ENCODE measurements at places on chromosomes 12 and 14.

DNA sequence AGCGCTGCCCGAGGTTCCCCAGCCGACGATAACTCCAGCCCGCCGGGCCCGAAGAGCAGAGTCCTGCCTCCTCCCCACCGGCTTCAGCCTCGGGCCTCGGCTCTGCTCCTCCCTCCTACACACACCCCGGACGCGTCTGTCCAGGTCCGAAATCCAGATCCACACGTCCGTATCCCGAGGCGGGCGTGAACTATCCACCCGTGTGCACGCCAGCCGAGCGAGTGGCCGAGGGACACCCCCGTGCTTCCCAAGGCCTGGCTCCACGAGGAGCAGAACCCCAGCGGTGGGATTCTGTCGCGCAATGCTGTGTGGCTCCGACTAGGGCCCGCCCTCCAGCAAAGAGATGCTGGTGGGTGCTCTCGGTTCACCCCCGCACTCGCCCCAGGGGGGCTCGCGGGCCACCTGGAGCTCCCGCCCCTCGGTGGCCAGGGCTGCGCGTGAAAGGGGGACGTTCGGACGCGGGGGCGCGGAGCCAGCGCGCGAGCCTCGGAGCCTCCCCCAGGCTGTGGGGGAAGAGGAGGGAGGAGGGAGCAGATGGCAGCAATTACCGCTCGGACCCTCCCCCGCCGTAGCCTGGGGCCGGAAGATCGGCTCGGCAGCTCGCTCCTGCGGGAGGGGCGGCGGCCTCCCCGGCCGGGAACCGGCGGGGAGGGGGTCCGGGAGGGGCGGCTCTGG, 18.9 kb upstream of the ANKRD33 start:
- DNase-seq = no peak

- DNase-seq = no peak
Observed at GRCh38 chr14:92463141-92463540, 50.4 kb upstream of the RIN3 start.

DNA sequence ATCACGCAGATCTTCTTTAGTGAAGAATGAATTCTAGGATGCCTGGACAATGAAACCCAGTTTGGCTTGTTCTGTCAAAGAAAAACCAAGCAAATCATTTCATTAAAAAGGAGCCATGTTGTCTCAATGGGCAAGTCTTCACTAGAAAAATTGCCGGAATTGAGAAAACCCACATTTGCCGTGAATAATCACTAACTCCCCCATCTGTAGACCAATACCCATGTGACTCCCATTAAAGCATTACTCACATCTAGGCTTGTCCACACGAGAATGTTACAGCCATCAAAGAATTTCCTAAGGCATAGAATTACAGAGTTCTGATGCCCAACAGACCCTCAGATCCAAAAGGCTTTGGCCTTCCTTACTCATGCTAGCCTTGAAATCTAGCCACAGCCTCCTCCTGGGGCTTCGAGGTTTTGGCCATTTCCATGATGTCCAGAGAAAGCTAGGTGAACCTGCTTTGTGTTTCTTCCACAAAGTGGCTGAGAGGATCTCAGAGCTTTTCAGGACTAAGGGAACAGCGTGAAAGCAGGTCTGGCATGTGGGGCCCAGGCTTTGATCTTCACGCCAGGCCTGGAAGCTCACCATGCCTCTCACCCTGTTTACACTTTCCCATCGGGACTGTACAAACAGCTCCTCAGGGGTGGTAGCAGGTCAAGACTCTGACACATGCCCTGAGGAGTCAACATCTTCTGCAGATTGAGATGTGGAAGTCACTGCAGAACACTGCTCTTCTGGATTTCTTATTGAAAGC, 12.1 kb downstream of the SLC7A8 start:
- no peak for DNase-seq

DNA sequence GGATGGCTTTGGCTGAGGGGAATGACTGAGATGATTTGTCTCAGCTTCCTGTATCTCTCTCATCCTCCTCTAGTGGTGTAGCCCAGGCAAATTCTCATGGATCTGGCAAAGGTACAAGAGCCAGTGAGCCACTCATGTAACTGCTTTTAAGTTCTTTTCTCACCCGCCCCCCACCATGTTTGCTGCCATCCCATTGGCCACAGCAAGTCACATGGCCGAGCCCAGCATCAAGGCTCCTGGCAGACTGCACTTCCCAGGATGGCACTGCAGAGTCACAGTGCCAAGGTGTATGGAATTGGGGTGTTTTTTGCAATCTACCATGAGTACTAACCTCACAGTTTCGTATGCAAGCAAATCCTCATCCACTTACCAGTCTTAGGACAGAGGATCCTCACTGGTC, 50.9 kb downstream of the CHST11 start:
- DNase-seq = no peak

DNA sequence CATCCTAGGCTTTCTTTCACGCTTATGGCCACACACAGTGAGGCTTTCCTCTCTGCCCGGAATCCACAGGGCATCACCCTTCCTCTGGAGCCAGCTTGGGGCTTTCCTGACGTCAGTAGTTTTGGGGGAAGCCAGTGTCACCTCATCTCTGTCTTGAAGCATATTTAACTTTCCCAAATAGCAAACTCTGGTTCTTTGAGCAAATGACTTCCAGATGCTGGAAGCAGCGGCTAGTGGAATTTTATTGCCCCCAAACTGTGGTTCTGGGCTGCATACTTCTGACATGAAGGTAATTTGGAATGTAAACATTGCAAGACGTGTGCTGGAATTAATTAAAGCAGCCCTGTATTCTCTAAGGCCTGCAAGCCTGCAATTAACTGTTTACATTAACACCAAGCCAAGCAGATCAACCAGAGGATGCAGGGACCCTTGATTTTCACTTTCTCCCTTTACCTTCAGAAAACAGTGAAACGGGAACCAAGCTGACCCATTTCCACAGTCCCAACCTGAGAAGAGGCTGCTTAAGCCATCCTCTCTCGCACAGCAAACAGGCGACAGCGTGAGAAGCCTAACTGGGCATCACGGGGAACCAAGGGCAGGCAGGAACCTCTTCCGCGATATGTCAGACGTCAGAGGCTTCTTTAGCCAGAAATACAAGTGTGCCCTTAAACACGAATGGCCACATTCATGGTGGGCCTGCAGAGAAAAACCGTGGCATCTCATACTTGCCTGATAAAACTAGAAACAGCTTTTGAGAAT, 258.4 kb downstream of the CACNA1C start:
- DNase-seq = no peak

GRCh38 chr12:128761379-128761790, 62.4 kb downstream of the SLC15A4 start:
- DNase-seq = no peak

GRCh38 chr12:58269476-58269875, 328.1 kb downstream of the ATP23 start:
- DNase-seq = no peak

DNA sequence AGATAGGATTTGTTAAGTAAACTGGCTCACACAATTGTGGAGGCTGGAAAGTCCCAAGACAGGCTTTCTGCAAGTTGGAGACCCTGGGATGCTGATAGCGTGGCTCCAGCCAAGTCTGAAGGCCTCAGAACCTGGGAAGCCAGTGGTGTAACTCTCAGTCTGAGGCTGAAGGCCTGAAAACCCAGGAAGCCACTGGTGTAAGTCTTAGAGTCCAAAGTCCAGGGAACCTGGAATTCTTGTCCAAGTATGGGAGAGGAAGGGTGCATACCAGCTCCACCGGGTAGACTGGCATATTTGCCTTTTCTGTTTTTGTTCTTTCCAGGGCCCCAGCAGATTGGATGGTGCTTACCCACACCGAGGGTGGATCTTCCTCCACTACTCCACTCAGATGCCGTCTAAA, 18.1 kb downstream of the GMFB start:
- DNase-seq = no peak

GRCh38 chr12:93191956-93192355, 185.8 kb upstream of the NUDT4 start:
- DNase-seq = no peak

GRCh38 chr14:53883739-53884138, 72.9 kb downstream of the BMP4 start:
- DNase-seq = no peak

- DNase-seq = no peak
Observed at GRCh38 chr12:8855891-8856290, 33.5 kb downstream of the A2ML1 start.

GRCh38 chr12:51777457-51777856, 71.1 kb downstream of the FIGNL2 start:
- DNase-seq = no peak

- no peak for DNase-seq
Observed at GRCh38 chr12:127239781-127240180, 1027.2 kb upstream of the TMEM132C start.

GRCh38 chr14:53376064-53376463, 222.9 kb upstream of the DDHD1 start:
- DNase-seq = no peak

DNA sequence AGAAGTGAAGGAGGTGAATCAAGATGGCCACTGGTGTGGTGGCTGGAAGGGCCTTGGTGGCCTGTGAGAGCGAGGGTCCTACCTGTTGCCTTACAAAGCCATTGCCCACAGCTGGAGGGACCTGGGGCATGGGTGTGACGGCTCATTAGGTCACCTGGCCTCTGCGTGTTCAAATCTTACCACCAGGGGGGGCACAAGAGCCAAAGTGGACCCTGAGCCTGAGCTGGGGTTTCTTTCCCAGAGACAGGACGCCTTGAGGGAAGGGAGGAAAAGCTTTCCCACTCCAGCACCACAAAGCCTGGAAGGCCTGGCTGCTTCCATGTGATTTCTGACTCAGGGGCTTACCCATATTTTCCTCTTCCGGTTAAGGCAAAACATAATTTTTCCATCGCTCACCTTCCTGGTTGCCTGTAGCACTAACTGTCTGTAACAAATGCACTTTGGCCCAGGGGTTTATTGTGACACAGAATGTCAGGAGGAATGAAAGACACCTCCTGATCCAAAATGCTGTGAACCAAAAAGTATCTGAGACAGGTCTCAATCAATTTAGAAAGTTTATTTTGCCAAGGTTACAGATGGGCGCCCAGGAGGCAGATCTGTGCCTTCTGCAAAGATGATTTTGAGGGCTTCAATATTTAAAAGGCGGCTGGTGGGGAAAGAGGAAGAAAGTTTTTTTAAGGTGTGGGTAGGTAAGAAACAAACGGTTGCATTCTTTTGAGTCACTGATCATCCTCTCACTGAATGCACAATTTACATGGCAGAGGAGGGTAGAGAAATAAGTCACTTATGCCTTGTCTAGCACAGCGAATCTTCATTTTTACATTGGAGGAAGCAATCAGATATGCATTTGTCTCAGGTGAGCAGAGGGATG, 4.3 kb upstream of the CD9 start:
- no peak for DNase-seq

- no peak for DNase-seq
Observed at GRCh38 chr14:100610511-100611217, 23.4 kb upstream of the BEGAIN start.

- DNase-seq = peak; percentile 10
Observed at GRCh38 chr12:23771240-23771949, 178.1 kb downstream of the SOX5 start.

- DNase-seq = no peak
Observed at GRCh38 chr14:75053396-75054291, 2.4 kb upstream of the MLH3 start.

DNA sequence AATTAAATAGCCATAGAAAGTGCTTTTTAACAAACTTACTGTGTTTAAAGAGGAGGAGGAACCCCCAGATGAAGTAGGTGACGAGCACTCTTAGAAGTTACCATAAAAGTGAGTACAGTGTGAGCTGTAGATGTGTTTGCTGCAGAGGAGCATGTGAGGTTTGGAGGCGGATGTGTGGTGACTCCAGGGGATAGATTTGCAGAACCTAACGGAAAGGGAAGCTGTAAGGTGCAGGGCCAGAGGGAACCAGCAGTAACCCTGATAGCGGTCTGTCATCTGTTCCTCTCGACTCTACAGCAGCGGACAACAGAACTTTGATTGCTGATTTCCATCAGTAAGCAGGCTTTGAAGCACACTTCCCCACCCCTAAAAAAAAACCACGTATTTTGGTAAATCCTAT, 5.2 kb downstream of the CALM1 start:
- DNase-seq = no peak

DNA sequence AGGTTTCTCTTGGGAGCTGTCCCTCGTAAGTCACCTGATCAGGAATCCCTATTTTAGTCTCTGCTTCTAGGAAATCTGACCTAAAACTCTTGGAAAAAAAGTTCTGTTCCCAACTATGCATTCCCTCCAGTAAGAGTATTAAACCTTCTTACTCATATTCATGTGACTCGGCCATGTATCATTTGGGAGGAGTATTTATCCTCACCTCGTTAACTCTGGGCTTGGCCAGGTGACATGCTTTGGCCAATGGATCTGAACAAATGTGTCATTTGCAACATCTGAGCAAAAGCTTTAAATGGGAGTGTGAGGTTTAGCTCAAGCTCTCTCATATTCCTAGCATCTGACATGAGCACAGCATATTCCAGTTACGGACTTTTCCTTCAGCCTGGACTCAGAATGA, 226.8 kb downstream of the NUAK1 start:
- no peak for DNase-seq

DNA sequence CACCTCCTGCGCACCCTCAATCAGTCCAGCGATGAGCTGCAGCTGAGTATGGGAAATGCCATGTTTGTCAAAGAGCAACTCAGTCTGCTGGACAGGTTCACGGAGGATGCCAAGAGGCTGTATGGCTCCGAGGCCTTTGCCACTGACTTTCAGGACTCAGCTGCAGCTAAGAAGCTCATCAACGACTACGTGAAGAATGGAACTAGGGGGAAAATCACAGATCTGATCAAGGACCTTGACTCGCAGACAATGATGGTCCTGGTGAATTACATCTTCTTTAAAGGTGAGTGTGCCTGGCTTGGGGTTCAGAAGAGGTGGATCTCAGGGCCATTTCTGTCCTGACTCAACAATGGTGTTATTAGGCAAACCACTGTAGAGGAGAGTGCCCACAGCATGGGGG, 2.6 kb downstream of the SERPINA3 start:
- DNase-seq = no peak

DNA sequence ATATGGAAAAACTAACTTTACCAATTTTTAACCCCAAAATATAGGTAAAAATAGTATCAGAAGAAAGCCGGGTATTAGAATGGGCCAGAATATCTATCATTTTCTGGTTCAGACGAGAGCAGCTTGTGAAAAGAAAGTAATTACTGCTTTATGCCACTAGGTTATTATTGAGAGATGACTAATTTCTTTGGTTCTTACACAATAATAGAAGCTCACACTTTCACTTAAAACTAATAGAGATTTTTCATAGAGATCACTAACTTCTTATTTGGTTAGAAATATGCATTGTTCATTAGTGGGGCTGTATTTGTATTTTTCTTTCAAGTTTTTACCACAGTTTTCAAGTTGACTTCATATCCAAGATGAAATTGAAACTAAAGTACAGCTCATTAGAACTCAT, 1241.2 kb upstream of the FLRT2 start:
- DNase-seq = no peak

DNA sequence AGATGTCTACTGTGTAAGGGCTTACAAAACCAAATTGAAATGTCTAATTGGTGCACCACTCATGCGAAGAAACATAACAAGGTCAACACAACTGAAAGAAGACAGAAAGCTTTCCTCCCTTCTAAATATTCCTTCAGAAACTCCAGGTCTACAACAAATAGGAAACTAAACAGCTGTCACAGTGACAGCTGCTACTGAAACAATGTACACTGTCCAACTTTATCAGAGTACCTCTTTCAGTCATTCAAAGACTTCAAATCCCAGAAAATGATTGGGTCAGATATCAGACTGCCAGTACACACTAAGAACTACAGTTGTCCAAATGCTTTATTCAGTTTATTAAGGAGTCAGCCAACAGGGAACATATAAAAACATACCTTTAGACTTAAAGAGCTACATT, 35.2 kb downstream of the CEP128 start:
- no peak for DNase-seq

- DNase-seq = no peak
Observed at GRCh38 chr12:26434299-26435068, 239.1 kb downstream of the SSPN start.

GRCh38 chr12:114702462-114702861, 18.5 kb upstream of the TBX3 start:
- DNase-seq = no peak

Measured in C1 segment of cervical spinal cord (tissue), 14 donors.